Nucleus accumbens (tissue), 56 donors: ENCODE measurements at places on chromosomes 3 and 15.

DNA sequence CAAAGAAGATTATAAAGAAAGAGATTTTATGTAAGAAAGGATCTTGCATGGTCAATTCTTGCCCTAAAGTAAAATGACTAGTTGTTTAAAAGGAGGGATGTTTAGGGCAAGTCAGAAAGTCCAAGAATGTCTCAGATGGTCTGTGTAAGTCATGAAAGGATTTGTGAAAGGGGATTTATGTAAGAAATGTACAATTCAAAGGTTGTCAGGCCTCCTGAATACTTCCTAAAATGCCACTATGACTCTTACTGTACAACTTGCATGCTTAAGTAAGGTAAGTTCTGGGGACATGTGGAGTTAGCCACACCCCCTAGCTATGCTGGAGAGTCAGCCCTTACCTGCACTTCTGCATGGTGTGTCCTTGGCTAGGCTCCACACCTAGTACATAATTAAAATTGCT lies 328.9 kb upstream of the TGFBR2 start:
- DNase-seq: no peak

- no peak for DNase-seq
Observed at GRCh38 chr3:112376241-112376911, 43.4 kb downstream of the CD200 start.

GRCh38 chr3:39433642-39434041 lies 27.1 kb downstream of the RPSA start:
- no peak for DNase-seq

GRCh38 chr15:47885920-47886319 lies 168.6 kb downstream of the SEMA6D start:
- DNase-seq: no peak

- DNase-seq: no peak
Observed at GRCh38 chr15:92877416-92877815, 22.7 kb upstream of the CHD2 start.

DNA sequence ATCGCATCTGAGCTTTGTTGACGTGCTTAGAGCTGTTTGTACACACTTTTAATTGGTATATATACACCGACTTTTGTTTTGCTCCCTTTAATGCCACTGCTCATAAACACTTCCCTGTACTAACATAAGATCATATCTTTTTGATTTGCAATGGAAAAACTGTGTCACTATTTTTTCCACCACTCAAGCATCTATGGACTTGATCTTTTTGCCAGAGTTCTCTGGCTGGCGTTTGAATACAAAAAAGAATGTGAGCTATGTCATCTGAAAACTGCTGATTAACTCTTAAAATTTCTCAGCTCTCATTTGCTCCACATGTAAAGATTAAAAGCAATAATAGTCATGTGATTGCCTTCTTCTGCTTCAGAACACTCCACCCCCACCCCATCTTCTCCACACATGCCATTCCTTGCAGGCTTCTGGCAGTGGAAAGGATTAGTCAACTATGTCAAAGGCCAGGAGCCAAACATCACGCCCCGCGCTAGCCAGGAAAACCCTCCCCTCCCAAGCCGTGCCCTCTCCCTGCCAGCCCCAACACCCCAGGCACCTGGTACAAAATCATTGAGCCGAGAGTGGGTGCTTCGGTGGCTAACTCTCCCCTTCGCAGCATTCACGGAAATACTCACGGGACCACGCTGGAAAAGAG lies 123.4 kb upstream of the MEF2A start:
- no peak for DNase-seq

DNA sequence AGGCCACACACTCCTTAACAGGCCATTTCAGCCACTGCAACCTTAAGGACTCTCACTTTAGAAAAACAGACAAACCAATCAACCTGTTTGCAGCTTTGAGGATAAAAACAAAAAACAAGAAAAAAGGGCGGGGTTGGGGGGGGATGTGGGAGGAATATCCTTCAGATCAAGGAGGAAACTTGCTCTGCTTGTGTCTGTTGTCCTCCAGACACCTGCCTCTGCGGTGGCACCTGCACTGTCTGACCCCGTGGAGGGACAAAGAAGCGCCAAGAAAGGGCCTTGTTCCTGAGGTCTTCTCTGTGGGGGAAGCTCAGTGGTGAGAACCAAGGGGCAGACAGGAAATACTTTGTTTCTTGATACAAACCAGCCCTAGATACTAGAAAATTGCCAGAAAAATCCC lies 70.5 kb downstream of the POLR2M start:
- no peak for DNase-seq

DNA sequence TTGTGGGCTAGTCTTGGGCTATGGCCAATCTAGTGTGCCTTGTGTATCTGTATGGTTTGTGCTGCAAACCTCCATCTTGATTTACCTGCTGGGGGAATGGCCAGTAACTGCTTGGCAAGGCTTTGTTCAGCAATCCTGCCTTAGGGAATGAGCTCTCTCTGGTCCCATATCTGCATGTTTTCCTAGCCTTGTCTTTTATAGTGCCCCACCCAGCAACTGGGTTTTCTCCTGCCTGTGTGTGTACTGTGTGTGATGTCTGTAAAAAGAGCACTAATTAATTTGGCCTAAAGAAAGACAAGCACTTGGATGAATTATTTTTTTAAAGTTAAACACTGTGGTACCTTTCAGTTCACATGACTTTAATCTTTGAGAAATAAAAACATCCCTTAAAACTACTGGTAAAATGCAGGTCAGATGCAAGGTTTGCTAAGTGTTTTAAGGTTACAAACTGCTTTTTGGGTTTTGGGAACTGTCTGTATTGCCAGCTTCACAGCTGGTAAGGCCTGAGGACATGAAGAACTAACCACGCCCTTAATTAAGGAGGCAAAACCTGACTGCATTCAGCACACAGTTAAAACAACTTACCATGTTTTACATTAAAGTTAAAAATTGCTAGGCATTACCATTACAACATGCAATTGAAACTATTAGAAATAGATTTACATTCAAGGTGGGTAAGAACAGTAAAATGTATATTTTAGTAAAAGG lies 1169.2 kb downstream of the OTOL1 start:
- no peak for DNase-seq

GRCh38 chr3:44132061-44132460 lies 109.6 kb upstream of the TOPAZ1 start:
- DNase-seq: no peak

DNA sequence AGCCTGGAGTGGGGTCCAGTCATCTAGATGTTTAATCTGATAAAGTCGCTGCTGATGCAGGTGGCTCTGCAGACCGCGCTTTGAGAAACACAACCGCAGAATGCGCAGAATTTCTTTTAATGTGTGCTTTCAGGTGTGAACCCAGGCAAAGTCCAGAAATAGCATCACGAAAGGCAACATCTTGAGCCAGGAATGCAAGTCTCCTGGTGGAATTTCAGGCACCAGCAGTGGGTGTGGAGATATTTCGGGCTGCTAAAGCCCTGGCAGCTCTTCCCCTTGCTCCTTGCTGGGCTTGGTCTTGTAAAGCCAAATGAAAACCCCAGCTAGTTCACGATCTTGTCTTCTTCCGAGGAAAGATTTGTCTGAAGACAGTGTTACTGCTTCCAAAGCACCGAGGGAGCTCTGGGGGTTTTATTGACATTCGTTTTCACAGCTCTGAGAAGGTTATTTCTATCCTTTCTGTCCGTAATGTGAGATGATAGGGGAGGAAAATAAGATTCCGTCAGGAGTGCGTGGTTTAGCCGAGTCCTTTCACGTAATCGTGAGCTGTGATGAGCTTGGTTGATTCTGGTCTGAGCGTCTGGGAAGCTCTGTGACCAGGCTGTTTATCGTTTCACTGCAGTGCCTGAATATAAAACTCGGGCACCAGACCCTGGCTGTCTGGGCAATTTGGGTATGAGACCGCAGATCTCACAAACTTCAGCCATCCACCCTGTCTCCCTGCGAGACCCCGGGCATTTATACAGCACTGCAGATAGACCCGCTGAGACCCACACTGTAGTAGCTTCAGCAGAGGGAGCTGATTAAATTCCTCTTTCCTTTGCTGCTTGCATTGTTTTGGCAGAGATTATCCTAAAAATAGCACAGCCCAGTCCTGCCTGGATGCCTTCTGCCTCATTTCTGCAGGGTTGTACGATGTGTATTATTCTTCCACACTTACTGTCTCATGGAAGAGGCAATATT lies 67.0 kb upstream of the SLC25A26 start:
- DNase-seq: no peak

GRCh38 chr15:91611561-91612323 lies 241.8 kb upstream of the SLCO3A1 start:
- DNase-seq: no peak

DNA sequence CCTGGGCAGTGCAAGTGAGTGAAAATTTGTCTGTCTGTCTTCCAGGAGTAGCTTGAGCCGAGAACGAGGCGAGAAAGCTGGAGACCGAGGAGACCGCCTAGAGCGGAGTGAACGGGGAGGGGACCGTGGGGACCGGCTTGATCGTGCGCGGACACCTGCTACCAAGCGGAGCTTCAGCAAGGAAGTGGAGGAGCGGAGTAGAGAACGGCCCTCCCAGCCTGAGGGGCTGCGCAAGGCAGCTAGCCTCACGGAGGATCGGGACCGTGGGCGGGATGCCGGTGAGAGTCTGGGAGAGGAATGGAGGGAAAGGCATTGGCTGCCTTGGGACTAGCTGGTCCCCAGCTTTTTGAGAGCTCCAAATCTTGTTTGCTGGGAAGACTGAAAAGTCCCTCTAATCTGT lies 10.2 kb upstream of the FAM131A start:
- no peak for DNase-seq

DNA sequence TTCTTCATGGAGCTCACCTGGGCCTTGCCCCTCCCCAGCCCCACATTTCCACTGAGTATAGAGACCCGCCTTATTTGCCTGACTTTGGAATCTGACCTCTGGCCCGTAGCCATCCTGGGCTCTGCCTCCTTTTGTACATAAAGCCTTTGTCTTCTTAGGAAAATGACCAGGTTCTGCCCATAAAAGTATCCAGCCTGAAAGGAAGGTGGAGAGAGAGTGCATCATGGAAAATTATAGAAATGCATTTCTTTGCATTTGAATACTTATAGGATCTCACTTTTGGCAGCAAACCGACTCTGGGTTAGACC lies 3.6 kb upstream of the SH2D7 start:
- no peak for DNase-seq

- DNase-seq: no peak
Observed at GRCh38 chr3:148763986-148764935, 63.4 kb upstream of the CPB1 start.

DNA sequence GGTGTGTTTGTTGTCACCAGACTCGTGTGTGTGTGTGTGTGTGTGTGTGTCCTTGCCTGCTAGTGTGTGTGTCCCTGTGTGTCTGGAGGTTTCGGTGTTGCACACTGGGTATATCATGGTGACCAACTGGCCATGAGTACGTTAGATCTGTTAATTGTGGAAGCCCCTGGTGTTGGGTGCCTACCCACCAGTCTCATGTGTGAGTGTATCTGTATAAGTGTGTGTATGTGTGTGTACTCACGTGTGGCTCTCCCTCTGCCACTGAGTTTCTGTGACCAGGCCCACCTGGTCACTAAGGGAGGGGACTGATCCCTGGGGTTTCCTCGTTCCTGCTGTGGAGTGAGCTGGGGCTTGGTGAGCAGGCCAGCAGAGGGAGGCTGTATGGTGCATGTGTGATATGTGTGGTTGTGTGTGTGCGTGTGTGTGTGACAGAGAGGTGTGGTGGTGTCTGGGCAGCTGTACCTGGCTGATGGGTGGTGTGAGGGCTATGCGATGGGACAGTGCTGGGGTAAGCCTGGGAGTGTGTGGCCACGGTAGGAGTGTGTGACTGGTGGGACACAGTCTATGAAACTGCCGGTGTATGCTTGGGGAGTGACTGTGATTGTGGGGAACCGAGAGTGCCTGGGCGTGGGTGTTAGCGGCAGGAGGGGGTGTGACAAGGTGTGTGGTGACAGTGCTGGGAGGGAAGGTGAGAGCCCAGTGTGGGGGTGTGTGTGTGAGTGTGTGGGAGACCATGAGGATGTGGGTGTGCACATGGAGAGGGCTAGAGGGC lies 1.8 kb downstream of the PRKCD start:
- no peak for DNase-seq

GRCh38 chr3:10357592-10358308 lies 36.8 kb upstream of the SEC13 start:
- no peak for DNase-seq

- no peak for DNase-seq
Observed at GRCh38 chr3:176079785-176080184, 1117.5 kb downstream of the TBL1XR1 start.

DNA sequence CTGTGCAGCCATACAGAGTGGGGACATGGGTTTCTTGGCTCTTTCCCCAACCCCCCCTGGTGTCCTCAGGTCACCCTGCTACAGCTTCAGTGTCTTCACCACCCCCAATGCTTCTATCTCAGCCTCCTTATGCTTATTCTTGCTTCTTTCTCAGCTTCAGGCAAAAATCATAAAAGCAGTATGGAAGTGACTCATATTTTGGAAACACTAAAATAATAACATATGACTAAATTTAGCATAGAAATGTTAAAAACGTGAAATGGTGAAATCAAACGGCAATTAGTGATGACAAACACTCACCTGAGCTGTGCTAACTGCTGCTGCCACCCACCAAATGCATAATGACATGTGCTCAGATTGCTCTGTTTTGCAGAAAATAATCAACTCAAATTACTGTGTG lies 475.2 kb upstream of the EPHA3 start:
- DNase-seq: no peak

GRCh38 chr15:38190501-38190900 lies 62.1 kb upstream of the SPRED1 start:
- DNase-seq: no peak

GRCh38 chr15:80999623-81000036 lies 1.1 kb upstream of the TLNRD1 start:
- no peak for DNase-seq

DNA sequence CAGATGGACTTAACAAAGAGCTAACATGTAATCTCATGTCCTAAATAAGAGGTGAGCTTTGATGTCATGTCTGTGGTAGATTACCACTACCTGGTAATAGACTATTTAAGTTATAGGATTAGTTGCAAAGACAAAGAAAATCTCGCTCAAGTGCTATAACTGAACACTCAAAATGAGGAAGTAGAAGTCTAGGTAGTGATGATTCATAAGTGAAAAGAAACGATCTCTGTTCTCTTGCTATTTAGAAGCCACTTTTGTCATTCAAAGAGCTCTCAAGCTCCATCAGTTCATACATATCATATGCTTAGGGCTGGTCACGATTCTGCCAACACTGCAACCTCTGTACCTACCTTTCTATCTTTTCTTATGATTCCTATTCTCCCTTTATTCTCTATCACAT lies 110.9 kb downstream of the EDEM1 start:
- DNase-seq: no peak

DNA sequence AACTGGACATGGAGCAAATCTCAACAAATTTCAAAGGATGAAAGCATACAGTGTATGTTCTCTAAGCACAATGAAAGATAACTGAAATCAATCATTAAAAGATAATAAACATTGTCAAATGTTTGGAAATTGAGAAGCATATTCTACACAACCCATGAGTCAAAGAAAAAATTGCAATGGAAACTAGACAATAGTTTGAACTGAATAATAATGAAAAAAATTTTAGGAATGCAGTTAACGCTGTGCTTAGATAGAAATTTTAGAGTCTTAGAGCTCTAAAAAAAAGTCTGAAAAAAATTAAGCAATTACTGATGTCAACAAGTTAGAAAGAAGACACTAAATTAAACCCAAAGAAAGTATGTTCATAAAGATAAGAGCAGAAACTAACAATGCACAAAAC lies 15.5 kb downstream of the RABL3 start:
- DNase-seq: no peak
